ENCODE measurements at places on chromosomes 7 and 10.

DNA sequence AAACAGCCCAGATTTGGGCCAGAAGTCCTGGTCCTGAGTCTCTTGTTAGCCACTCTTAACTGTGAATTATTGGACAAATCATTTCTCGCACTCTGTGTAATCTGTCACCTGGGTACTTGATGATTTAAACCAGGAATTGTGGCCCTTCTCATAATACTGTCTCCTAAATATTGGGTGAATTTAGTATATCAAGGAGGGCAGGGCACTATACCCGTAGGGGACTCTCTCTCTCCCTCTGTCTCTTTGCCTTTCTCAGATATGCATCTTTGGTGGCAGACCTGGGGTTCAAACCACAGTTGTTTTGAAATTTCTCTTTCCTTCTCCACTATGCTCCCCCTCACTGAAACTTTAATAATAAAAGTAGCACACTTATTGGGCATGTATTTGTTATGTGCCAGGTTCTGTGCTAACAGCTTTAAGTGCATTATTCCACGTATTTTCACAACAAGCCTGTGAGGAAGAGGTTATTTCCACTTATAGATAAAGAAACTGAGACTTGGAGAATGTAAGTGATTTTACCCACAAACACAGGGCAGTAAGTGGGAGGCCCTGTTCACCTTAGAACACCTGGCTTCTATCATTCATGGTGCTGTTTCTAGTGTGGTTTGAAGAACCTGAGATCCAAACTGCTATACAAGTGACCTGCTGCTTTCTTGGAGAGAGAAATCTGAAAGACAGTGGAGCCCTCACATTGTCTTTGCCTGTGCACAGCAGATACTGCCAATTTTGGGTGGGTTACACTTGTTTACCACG, 11.8 kb downstream of the FAS start:
- no peak for DNase-seq

- no peak for DNase-seq
Measured at GRCh38 chr7:104367926-104368325, 39.5 kb downstream of the LHFPL3 start.

GRCh38 chr10:106761906-106762305, 402.6 kb downstream of the SORCS1 start:
- no peak for DNase-seq

- DNase-seq: peak; percentile 68
Measured at GRCh38 chr10:131435760-131436457, 124.4 kb upstream of the TCERG1L start.

- DNase-seq: no peak
Measured at GRCh38 chr10:49830846-49831245, 68.7 kb upstream of the OGDHL start.

GRCh38 chr7:12549106-12549505, 21.4 kb upstream of the SCIN start:
- DNase-seq: peak; percentile 37

DNA sequence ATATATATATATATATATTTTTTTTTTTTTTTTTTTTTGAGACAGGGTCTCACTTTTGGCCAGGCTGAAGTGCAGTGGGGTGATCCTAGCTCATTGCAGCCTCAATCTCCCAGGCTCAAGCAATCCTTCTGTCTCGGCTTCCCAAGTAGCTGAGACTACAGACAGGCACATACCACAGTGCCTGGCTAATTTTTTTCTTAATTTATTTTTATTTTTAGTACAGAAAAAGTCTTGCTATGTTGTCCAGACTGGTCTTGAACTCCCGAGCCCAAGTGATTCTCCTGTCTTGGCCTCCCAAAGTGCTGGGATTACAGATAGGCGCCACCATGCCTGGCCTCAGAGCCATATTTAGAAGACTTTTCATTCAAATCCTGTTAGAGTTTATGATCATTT, 79.6 kb downstream of the PRTFDC1 start:
- DNase-seq: peak; percentile 50

- no peak for DNase-seq
Measured at GRCh38 chr7:20217193-20217948, at the start of gene MACC1. MACC1 (minus strand) TSS chr7:20217384; CDS start chr7:20161862, 55,522 bp downstream.

- no peak for DNase-seq
Measured at GRCh38 chr7:4648111-4648510, 34.0 kb upstream of the FOXK1 start.

- DNase-seq: peak; percentile 71
Measured at GRCh38 chr10:21317902-21318301, 207.6 kb downstream of the SKIDA1 start.

- no peak for DNase-seq
Measured at GRCh38 chr10:79331226-79331625, 16.0 kb upstream of the PPIF start.

DNA sequence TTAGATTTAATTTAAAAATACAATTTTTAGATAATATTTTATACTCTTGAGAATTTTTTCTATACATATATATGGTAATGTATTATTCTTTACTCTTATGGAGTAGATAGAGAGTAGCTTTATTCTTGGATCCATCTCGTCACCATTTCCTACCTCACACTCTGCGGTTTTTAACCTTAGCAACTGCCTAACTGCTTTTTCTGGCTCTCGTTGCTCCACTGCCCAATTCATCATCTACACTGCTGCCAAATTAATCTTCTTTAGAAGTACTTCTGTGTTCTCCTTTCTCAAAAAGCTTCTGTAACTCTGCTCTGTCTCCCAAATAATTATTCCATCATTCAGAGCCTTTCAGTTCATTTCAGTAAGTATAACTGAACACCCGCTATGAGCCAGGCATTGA, 35.3 kb downstream of the CAPZA2 start:
- no peak for DNase-seq

- no peak for DNase-seq
Measured at GRCh38 chr7:42469341-42469740, 232.3 kb upstream of the GLI3 start.

- DNase-seq: no peak
Measured at GRCh38 chr10:11870900-11871400, 47.8 kb downstream of the PROSER2 start.

GRCh38 chr10:102657984-102658724, 13.9 kb downstream of the TRIM8 start:
- DNase-seq: no peak

- DNase-seq: no peak
Measured at GRCh38 chr7:41879403-41879802, 176.5 kb upstream of the INHBA start.

DNA sequence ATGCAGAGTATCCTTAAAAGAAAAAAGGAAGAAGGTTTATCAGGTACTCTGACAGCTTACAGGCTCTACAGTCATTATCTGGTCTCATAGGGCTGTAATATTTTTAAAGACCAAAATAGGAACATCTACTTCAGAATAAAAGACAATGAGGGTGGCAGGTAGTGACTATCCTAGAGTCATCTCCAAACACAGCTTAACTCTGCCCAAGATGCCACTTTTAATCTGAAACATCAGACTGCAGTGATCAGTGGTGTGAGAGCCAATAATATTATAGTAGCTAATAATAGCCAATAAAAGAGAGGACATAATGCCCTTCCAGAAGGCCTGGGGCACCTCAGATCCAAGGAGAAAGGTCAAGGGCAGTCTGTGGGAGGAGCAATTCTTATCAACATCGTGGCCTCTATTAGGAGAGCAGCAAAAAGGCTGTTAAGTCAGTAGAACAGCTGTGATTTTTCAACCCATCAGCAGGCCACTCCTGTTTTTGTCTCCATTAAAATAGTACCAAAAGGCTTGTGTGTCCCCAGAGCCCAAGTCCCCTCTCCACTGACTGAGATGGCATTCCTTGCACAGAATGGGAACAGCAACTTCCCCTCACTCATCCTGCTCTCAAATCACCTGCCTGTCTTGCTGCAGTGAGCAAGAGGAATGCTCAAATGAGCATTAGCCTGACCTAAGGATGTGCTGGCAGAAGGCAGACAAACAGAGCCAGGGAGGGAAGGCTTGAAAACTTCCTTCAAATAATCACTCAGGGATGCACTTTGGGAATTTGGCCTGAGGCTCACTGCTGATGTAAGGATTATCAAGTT, 20.7 kb upstream of the SPOCK2 start:
- DNase-seq: no peak

DNA sequence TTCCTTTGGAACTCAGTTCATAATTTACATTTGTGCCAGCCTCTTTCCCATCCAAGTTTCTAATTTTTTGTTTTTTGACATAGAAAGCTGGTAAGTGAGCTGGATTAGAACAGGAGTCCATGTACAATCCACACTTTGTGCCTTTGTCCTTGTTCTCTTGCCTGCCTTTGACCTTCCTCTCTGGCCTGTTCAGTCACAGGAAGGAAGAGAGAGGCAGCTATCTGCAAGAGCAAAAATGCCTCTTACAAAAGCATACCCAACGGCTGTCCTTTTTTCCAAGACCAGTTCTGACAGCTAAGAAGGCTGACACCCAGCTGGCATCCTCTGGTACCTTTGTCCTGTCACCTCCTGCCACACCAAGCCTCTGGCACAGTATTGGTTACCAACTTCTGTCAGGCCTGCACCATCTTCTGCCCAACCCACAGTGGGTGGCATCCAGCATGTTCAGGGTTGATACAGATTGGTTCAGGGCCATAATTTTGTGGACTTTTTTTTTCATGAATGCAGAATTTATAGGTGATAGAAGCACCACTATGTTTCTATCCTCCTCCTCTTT, 133.7 kb upstream of the KLF14 start:
- no peak for DNase-seq

DNA sequence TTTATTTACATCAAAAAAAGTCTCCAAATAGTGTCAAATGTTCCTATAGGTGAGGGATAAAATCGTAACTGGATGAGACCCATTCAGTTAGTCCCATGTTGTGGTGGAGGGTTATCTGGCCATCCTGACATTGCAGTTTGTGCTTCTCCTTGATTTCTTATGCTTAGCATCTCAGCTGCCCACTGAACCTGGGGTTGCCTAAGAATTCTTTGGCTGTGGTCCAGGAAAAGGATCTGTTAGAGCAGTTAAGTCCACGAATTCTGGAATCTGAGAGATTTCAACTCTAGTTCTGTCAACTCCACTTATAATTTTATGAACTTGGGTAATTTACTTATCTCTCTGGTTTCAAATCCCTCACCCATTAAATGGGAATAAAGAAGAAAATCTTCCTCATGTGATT, 1673.4 kb downstream of the REEP3 start:
- peak; percentile 34 for DNase-seq

DNA sequence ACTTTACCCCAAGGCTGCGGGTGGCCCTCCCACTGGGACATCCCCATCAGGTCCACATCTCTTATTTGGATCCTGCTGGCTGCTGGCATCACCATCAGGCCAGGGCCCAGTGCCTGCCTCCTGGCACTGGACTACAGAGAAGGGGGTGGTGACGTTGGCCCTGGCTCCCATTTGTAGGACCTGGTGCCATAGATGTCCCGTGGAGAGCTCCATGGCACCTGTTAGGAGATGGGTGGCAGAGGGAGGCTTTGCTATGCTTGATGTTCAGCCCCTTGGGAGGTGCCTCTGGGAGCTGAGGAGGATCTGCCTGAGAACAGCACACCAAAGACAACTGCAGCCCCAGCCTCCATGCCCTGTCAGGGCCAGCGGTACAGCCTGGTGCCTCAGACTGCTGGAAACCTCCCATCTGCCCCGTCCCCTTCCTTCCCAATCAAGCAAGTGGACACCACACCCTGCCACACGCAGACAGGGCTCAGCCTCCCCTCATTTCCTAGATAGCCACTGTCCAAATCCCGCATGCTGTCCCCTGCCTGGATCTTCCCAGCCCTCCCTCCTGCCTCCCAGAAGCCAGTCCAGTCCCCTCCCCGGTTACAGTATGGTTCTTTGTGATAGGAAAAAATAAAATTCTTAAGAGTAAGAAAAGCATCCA, 230.0 kb upstream of the GRB10 start:
- no peak for DNase-seq

DNA sequence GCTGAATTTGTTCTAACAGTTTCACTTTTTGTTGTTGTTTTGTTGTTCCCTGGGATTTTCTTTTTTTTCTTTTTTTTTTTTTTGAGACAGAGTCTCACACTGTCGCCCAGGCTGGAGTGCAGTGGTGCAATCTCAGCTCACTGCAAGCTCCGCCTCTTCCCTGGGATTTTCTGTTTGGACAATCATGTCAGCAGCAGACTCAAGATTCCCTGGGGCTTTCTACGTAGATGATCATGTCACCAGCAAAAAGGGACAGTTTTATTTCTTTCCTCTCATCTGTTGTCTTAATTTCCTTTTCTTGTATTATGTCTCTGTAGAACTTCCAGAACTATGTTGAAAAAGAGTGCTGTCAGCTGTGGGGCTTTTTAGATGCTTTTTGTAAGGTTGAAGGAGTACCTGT, 241.4 kb downstream of the TNS3 start:
- DNase-seq: no peak

DNA sequence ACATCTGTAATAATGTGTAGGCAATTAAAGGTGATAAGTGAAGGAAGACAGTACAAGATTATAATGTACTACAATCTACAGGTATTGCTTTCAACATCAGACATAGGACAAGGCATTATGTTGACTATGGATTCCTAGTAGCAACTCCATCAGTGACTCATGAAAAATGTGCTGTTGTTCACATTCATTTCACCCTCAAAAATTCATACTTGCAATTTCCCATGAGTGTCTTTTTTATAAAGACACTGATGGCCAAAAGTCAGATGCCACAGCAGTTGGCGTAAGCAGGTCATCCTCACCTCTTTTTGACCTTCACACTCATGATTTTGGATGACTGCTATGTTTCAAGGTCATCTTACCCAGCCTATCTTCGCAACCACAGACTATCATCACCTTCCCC, 100.0 kb upstream of the AMPH start:
- peak; percentile 71 for DNase-seq

DNA sequence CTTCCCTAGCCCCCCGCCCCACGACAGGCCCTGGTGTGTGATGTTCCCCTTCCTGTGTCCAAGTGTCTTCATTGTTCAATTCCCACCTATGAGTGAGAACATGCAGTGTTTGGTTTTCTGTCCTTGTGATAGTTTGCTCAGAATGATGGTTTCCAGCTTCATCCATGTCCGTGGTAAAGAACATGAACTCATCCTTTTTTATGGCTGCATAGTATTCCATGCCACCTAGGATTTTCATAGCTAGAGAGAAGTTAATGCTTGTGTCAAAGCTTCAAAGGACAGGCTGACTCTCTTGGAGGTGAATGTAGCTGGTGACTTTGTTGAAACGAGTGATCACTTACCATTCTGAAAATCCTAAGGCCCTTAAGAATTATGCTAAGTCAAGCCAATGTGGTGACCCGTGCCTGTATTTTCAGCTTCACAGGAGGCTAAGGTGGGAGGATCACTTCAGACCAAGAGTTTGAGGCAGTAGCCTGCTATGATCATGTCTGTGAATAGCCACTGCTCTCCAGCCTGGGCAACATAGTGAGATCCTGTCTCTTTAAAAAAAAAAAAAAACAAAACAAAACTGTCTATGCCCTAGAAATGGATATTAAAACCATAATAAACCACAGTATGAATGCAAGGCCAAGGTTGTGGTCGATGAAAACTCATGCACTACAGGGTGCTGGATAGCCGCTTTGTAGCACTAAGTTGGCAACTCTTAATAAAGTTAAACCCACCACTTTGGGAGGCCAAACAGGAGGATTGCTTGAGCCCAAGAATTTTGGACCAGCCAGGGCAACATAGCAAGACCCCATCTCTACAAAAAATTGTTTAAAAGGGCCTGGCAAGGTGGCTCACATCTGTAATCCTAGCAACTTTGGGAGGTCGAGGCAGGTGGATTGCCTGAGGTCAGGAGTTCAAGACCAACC, 52.0 kb downstream of the CUL1 start:
- DNase-seq: no peak

- no peak for DNase-seq
Measured at GRCh38 chr10:86705139-86705538, 36.8 kb downstream of the LDB3 start.

All from fibroblast of skin of back (primary cell).